ENCODE measurements at places on chromosomes 11 and 22.

DNA sequence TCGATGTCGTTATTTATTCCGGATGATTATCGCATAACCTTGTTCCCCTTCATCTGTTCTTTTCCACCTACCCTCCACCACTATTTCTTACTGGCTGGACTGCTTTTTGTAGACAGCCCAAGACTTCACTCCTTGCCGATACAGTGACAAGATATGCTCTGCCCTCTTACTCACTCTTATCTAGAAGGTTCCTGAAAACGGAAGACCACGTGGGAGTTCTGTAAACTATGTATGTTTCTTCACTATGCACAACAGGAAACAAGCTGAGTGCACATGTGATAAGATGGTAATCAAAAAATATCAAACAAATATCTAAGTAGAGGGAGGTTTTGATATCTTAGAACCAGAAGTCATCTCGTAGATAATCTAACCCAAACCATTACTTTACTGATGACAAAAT, 122.9 kb upstream of the ARHGAP20 start:
- no peak for DNase-seq

DNA sequence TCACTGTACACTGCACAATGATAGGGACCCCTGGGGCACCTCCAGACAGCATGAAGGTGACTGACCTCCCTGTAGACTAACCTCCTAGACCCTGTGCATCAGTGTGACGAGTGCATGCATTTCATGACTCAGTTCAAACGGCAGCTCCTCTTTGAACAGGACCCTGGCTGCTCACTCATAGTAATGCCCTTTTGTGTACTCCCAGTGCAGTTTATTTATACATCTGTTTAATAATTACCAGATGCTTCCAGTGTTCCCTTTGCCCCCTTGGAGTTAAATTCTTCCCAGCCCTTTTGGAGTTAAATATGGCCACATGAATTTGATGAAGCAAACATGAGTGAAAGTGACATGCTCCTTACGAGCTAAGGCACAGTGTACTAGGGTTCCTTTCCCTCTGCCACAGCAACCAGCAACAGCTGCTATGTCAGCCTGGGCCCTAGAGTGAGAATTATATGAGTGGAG, 72.4 kb downstream of the PANX1 start:
- DNase-seq, result no peak

DNA sequence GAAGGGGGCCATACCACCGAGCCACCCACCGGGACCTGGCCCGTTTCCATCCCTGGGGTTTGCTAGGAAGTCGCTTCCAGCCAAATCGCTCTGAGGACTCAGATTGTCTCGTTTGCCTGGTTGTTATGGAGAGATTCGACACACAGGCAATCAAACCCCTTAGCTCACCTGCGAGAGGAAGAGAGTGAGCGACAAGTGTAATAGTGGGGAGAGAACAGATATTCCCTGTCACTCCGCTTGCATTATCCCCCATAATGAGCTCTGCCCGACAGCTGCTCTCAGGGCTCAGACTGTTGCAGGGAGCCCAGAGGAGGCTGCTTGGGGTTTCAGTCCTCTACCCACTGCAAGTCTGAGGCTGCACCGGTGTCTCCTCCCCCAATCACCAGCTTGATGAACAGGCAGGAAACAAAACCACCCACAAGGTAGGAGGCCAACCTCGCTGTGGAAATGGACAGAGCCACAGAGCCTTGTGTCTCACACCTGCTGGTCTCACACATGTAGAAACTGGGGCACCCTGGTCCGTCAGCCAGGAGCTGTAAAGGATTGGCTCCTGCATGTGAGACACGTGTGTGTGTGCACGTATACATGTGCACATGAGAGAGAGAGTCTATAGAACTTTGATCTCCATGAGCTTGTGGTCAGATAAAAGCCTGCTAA, 351.1 kb downstream of the BUD13 start:
- no peak for DNase-seq

GRCh38 chr11:123282597-123282996, 87.5 kb upstream of the CLMP start:
- DNase-seq, result no peak

DNA sequence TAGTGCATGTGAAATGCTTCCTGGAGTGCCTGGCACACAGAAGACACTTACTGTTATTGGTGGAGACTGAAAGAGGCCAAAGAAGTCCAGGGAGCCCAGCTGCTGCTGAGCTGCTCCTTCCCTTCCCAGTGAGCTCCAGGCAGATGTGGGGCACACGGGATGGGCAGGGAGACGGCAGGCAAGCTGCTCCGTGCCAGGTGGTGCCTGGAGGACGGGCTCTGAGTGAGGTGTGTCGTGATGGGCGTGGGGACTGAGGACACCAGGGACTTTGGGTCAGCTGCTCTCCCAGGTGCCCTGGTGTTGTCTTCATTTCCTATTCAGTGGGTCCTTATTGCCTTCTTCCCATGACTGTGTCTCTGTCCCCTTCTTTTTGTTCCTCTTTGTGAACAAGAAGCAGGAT, 19.5 kb downstream of the TAB1 start:
- DNase-seq, result no peak

GRCh38 chr22:43541462-43542407, 129.9 kb downstream of the MPPED1 start:
- DNase-seq, result no peak

DNA sequence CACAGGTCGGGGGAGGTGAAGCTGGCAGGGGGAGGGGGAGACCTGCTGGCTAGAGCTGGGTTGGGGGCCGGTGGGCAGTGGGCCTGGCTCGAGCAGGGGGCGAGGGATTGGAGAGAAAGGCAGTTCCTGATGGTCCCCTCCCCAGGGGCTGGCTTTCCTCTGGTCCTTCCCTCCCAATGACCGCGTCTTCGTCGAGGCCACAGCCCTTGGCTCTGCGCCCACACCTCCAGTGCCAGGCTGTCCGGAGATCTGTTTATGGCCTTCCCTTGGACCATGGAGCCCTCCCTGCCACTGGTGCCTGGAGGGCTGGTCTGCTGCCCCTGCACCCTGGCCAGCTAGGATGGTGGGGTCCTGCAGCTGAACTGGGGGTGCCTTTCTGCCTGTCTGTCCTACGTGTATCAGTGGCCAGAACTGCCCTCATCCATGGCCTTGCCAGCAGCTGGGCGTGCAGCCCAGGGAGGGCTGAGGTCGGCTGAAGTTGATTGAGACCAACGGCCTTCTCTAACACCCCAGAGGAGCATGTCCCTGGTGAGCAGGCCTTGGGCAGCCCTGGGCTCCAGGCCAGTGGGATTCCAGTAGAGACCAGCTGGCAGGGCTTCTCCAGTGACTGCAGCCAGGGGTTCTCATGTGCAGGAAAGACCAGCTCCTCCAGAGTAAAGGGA, 12.3 kb downstream of the TANGO2 start:
- no peak for DNase-seq

DNA sequence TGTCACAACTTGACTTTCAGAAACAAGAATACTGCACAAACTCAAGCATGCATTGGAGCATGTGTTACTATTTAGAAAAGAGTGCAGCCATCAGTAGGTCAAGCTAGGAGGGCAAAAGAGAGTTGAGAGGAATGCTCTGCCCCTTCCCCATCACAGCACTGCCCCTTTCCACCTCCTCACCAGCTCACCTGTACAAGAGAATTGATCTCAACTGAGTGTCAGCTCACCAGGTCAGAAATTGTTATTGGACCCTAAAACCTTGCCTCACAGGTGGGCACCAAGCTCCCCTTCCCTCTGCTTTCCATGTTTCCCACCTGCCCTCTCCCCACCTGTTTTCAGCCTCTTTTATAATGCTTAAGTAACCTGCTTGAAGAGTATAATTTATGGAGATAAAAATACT, 48.8 kb downstream of the DKK3 start:
- DNase-seq, result no peak

DNA sequence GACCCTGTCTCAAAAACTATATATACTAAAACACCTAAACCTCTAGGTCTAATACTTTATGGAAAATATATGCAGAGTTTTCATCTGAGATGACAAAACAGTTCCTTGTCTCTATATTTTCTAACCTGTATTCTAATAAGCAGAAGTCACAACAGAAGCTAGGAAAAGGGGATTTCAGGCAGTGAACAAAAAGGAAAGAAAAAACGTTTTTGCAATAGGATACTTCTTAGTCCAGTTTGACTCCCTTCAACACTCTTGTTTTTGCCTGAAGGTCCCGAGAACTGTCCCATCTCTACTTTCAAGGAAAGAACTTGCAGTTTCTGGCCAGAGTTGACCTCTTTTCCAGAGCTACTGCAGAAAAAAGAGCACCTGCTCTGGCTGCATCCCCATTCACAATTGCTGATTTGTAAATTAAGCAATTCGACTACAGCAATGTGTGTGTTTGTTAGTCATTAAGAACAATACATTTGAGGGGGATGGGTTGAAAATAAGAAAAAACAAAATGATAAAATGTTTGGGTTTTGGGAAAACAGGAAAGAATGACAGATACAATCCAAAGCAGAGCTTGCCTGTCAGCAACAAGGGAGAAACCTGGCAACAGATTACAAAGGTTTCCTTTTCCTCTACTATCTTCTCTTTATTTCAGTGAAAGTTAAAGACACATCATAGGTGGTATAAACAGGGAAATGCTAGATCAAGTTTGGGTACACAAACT, 160.0 kb downstream of the FCHSD2 start:
- DNase-seq, result no peak

- no peak for DNase-seq
Measured at GRCh38 chr11:133710241-133710640, 135.1 kb downstream of the SPATA19 start.

Data from CD4-positive, alpha-beta T cell treated with Interleukin-21 for 1 hour (primary cell).